Central memory CD4-positive, alpha-beta T cell (primary cell): ENCODE measurements at places on chromosomes 7 and 10.
A peak's percentile ranks its signal among the peaks of the same experiment; 100 is the strongest.

GRCh38 chr10:132446195-132446581 lies 49.2 kb downstream of the PWWP2B start:
- no peak for DNase-seq

GRCh38 chr7:116610721-116611120 lies 61.3 kb upstream of the MET start:
- no peak for DNase-seq

DNA sequence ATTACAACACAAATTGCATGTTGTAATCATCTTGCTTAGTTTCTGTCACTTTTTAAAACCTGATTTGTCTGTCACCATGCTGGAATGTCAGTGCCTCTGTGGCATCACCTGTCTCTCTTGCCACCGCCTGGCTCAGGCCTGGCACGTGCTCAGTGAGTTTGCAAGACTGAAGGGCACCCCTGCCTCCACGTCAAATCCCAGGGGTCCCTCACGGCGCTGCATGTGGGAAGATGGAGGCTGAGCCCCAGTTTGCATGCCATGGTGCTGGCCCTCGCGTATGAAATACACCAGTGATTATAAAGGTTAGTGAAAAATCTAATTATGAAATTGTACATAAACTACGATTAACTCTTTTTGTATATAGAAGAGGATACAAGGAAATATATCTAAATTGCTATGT lies 51.9 kb upstream of the VIPR2 start:
- DNase-seq, result no peak

- peak; percentile 93 for DNase-seq
Observed at GRCh38 chr7:76317782-76318487, 15.5 kb downstream of the HSPB1 start.
